ENCODE measurements at places on chromosomes 6 and 20.

DNA sequence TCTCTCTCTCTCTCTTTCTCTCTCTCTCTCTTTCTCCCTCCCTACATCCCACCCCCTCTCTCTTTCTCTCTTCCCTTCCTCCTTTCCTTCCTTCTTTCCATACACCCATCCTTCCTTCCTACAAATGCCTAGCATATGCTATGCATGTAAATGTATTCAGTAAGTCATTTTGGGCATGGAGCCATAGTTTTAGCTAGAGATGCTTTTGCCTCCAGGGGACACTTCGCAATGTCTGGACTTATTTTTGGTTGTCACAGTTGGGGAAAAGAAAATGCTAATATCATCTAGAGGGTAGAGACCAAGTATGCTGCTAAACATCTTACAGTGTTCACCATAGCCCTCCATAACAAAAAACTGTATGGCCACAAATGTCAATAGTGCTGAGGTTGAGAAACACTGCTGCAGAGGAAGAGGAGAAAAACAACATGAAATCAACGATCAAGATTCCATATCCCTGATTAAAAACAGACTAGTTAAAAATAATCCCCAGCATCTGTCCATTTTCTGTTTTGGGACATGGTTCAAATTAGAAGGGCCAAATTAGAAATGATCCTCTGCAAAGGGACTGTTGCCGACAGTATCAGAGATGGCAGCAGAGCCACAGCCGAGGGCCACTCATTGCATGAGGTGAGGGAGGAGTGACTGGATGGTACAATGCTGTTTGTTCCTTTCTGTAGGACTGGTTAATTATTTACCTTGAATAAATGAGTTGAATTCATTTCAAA is 152.7 kb downstream of the SH3BGRL2 start:
- no peak for DNase-seq

DNA sequence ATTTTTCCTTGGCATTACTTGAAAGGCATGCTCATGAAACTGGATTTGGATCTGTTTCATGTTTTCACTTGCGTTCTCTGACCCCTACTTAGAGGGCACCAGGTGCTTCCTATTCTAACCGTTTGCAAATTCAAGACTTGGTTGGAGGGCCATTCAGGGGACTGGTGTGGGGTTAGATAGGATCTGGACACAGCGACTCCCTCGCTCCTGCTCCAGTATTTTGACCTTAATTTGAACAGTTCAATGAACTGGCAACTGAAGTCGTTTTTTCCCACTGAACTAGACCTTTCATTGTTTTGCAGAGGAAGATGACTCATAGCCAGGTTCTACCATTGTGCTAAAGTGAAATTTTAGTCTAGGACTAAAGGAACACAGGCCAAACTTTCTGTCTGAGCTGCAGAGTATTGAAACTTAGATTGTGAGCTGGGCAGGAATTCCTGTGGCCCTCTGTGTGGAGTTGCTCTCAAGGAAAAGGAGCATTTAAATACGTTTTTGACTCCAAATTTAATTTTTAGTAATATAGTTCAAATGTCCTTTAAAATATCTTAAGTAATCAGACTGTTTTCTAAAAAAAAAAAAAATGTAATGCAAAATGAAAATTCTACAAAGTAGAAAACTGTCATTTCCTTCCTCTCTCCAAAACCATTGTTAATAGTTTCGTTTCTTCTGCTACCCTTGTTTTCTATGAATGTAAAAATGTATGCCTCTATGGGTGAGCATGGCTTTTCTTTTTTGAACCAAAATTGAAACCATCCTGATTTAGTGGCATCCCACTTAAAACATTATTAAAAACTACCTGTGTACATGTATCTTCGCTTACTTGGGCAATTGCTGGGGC is 64.8 kb downstream of the UTRN start:
- DNase-seq = peak; percentile 57

DNA sequence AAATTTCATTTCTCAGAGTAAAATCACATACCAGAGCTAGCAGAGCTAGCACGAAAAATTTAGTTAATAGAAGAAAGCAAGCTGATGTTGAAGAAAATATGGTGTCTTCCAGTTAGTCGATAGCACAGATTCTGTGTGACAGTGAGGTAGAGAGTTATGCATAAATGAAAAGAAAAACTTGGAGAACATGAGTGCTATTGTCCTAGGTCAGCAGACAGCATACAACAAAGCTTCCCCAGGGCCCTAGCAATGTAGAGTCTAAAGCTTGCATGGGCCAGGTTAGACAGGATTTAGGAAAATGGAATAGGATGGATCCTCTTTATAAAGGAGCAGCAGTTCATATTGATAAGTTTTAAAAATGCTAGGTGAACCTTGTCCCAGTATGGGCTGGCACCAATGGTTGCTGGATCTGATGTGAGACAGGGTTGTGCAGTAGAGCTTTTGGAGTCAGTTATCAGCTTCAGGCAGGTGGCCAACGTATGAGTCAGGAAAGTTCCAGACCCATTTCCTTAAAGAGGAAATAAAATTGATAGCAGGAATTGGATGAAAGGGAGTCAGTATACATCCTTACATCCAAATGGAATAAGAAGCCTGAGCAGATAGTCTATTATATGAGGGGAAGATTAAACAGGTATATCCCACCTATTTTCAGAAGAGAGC is 277.2 kb downstream of the FRK start:
- DNase-seq = no peak

- DNase-seq = no peak
These were observed 3.7 kb downstream of the GDF5 start for GRCh38 chr20:35434085-35435005.
